ENCODE measurements at places on chromosomes 2 and 18.

GRCh38 chr18:13229001-13229671 lies 10.6 kb downstream of the LDLRAD4 start:
- no peak for DNase-seq

- no peak for DNase-seq
These were observed 45.4 kb upstream of the EHBP1 start for GRCh38 chr2:62660087-62660486.

DNA sequence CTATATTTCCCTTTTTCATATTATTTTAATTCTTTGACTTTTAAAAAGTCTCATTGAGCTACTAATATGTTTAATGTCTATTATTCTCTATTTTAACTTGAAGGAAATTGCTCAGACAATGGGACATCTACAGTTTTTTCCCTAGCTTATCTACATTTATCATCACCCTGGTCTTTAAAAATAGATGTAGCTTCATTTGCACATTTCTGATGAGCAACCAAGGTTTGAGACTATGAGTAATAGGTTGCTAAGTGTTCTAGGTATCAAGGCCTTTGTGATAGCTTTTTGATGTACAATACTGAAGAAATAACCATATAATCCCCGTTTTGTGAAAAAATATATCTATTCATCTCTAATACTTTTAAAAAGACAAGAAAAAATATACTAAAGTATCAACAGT lies 47.0 kb downstream of the STAT4 start:
- DNase-seq: no peak

DNA sequence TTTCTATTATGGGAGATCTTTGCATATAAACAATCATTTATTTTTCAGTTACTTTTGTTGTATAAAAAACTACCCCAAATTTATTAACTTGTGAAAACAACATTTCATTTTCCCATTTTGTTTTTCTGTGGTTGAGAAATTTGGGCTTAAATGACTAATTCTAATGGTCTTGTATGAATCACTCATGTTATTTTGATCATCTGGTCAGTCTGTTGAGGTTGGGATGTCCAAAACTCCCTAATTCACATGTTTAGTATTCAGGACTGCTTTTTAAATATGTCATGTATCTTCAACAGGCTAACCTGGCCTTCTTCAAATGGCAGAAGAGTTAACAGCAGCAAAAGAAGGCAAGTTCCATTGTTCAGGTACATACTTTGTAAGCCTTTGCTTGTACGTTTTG lies 788.1 kb downstream of the TRIB2 start:
- no peak for DNase-seq

- no peak for DNase-seq
These were observed 819.4 kb downstream of the LRP1B start for GRCh38 chr2:141311430-141311829.

- no peak for DNase-seq
These were observed 59.0 kb downstream of the HDAC4 start for GRCh38 chr2:239341840-239342239.

GRCh38 chr18:76672627-76673026 lies 149.7 kb upstream of the ZNF236 start:
- no peak for DNase-seq

DNA sequence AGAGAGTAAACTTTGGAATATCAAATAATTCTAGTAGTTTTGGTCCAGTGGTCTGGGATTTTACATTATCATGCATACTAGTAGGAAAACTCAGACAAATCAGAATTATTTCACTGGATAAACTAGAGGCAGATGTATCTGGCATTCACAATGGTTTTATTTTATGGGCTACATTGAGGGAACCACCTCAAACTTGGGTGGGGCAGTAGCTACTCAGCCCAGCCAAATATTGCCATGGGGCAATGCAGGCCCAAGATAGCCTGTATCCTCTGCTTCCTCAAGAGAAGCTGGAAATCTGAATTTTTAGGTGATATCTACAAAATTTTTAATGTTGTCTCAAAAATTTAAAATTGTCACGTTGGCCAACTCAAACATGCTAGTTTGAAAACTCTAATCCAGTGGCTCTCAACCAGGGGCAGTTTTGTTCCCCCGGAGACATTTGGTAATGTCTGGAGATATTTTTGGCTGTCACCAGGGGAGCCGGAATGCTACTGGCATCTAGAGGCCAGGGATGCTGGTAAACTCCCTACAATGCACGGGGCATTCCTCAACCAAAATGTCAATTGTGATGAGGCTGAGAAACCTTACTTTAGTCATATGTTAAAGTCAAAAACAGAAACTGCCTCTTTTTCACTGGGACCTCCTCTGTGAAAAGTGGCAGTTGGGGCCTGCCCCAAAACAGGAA lies 172.8 kb upstream of the SPRED2 start:
- no peak for DNase-seq

DNA sequence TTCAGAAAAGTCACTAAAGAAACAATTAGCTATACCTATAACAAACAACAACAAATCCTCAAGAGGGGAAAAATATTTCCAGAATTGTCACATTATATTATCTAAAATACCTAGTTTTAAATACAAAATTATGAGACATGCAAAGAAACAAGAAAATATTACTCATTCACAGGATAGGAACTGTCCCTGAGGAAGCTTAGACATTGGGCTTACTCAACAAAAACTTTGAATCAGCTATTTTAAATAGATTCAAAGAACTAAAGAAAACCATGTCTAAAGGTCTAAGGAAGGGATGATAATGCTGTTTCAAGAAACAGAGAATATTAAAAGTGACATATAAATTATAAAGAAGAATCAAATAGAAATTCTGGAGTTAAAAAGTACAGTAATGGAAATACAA lies 131.9 kb upstream of the ZNF516 start:
- DNase-seq: no peak

DNA sequence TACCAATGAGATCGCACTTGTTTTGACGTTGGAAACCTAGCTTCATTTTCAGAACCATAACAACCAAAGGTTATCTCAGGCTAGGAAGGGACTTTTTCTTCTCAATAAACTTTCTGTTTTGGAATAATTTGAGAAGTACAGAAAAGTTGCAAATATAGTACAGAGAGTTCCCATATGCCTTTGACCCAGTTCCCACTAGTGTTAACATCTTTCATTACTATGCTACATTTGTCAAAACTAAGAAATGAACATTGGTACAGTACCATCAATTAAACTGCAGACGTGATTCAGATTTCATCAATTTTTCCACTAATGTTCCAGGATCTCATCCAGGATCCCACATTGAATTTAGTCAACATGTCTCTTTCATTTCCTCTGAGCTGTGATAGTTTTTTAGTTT lies 111.6 kb downstream of the ATL2 start:
- no peak for DNase-seq

DNA sequence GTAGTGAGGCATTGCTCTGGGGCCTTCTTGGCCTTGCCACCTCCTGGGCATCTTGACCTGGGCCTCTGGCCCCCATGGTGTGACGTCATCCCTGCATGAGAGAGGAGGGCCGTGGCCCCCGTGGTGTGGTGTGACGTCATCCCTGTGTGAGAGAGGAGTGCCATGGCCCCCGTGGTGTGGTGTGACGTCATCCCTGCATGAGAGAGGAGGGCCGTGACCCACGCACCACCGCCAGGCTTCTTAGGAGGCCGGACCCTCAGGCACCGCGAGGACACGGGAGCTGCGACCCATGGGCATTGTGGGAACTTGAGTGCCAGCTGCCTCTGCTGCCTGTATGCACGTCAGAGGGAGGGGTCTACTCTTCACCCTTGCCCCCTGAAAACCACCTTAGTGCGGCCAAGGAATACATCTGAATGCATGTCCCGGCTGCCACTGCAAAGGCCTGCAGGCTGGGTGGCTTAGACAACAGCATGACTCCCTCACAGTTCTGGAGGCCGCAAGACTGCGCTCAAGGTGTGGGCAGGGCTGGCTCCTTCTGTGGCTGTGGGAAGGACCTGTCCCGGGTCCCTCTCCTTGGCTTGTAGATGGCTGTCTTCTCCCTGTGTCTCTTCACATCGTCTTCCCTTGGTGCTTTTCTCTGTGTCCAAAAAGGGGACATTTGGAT lies 20.8 kb upstream of the OTOS start:
- DNase-seq: no peak

- DNase-seq: no peak
These were observed 116.4 kb downstream of the INO80D start for GRCh38 chr2:205969584-205969983.

DNA sequence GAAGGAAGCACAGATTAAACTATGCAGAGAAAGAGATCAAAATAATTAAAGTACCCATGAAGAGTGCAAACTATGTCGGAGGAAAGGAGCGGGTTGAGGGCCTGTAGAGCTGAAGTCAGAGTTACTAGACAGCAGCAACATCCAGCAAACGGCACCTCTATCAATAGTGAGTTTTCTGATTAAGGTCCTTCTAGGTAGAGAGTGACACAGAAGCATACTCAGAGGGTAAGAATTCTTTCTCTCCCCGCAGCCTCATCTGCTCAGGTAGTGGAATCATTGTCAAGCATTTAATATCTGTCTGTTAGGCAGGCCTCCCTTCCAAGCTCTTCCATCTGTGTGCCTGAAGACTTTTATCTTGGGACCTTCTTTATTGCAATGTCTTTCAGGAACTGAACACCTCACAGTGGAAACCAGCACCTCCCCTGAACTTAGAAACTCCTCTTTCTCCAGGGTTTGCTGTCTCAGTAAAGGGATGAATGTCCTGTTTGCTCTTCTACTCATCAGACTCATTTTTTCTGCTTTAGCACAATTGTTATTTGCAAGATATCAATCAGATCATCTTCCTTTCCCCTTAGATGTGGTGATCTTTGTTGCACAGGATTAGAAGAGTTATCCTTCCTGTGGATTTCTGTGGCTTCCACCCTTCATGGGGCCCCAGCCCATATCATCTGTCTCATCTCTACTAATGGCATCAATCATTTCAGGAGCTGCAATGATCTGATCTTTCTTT lies 28.8 kb downstream of the SP140 start:
- DNase-seq: no peak

GRCh38 chr2:104606056-104606455 lies 247.9 kb upstream of the POU3F3 start:
- peak; percentile 7 for DNase-seq

DNA sequence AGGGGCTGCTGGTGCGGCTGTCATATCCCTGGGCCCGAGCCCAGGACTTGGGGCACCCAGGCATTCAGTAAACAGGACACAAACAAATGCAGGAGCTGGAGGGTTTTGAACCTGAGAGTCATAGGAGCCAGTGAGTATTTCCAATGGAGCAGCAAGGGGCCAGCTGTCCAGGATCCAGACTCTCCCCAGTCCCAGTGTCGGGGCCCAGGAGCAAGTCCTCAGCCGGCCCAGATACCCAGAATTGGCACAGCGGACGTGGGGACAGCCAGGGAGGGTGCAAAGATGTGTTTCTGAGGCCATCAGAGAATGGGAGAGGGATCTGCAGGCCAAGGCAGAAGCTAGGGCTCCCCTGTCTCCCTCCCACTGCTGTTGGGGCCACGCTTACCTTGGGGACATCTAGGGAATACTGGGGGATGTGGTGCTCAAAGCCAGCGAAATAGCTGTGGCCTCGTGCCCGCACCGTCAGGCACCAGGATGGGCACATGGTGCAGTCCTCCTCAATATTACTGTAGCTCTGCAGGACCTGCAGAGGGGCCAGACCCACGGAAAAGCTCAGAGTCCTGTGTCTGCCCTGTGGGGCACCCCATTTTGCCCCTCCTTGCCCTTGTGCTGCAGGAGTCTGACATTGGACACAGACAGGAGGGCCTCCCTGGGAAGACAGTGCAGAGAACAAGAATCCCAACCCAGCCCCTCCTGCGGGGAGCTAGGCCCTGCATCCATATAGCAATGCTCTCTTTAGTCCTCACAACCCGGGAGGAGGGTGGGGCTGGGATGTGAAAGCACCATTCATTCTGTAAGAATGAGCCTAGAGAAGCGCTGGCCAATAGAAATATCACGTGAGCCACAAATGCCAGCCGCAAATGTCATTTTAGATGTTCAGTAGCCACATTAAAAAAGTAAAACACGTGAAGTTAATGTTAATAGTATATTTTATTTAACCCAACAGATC lies 15.4 kb downstream of the CFAP65 start:
- no peak for DNase-seq

GRCh38 chr2:95728878-95729596 lies 137.2 kb downstream of the TRIM43 start:
- DNase-seq: peak; percentile 67

DNA sequence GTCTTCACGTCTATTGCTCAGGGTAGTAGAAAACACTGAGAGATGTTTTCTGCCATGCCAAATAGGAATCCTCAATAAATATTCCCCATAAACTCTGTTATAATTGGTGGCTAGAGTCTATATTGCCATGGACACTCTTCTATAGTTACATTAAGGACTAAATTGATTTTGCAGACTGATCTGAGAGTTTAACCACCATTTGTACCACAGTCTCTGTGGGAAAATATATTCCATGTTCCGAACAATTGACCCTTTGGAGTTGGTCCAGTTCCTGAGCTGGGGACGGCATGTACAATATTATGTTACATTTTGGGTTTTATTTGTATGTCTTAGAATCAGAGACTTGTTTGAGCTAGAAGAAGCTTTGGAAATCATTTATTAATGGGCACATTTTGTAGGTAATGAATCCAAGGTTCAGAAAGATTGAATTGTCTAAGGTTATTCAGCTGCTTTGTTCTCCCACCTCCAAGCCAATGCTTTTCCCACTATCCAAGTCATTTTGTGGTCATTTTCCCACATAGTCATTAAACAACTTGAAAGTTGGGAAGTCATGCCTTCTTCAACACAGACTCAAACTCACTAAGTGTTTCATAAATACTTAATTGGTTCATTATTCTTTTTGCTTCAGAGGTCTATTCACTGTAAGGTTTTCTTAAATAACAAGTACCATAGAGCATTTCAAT lies 5.1 kb upstream of the PPP1CB start:
- DNase-seq: no peak

DNA sequence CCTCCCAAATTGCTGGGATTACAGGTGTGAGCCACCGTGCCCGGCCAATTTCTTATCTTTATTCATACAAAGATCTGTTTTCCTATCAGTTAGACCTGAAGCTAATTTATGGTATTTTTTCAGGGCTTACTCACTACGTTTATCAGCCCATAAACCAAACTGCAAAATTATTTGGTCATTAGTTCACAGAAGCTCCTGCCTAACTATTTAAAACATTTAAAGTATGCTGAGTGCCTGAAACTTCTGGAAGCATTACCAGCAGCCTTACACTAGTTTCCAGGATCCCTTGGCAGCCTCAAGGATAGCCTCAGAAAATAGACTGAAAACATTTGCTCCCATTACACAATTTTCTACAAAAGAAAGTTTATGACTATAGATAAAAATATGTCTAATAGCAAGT lies 68.8 kb downstream of the GALNT13 start:
- no peak for DNase-seq

- no peak for DNase-seq
These were observed 106.9 kb upstream of the SP3 start for GRCh38 chr2:174072069-174072468.

GRCh38 chr18:73924307-73924706 lies 223.3 kb downstream of the FBXO15 start:
- no peak for DNase-seq

- no peak for DNase-seq
These were observed 12.3 kb upstream of the SNTG2 start for GRCh38 chr2:938181-939005.

DNA sequence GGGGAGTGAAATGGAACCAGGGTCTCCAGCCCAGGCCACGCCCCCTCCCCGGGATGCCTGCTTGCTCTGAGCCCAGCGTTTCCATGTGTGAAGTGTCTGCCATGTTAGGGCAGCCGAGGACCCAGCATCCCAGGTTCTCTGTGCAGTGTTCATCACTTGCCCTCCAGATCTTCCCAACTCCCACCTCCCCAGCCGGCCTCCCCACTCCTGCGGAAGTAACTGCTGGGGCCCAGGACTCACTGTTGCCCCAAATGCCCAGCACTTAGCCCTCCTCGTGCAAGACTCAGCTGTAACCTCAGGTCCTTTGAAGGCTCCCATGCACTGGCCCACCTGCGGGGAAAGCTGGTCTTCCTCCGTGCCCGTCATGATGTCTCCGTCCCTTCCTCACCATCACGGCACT lies 9.7 kb upstream of the PXDN start:
- DNase-seq: no peak

Measured in fibroblast of skin of left biceps (primary cell).